ENCODE measurements at places on chromosomes 2 and 18. TPM values are rescaled to one million over a fixed set of nuclear protein-coding genes. Genes with fewer than 3 reads are reported as not detected.
A peak's percentile ranks its signal among the peaks of the same experiment; 100 is the strongest.

The CHRNG gene
- total RNA-seq, result not detected

The MEP1B gene
- not detected for total RNA-seq

The PRKAG3 gene
- total RNA-seq, result not detected

The FSHR gene
- not detected for total RNA-seq

The NGEF gene
- total RNA-seq, result not detected

The RIT2 gene
- total RNA-seq, result not detected

The CNRIP1 gene
- not detected for total RNA-seq

- H3K36me3 ChIP-seq, result no peaks in the 10 kb centered on the region
- DNase-seq, result no peak
These were observed 686.0 kb upstream of the DDX18 start for GRCh38 chr2:117128461-117128860.

GRCh38 chr2:190678444-190679162 lies 29.7 kb downstream of the NAB1 start:
- peak overlapping the region; percentile 34 for H3K27ac ChIP-seq
- H3K27me3 ChIP-seq, result no peaks in the 10 kb centered on the region
- no peak for DNase-seq
- H3K4me3 ChIP-seq, result peak overlapping the region; percentile 1
- H3K36me3 ChIP-seq, result no peaks in the 10 kb centered on the region

- H3K4me3 ChIP-seq, result peak overlapping the region; percentile 24
- DNase-seq, result no peak
- peak overlapping the region; percentile 61 for H3K27ac ChIP-seq
These were observed 1.4 kb downstream of the ITPRIPL1 start for GRCh38 chr2:96326564-96326963.

GRCh38 chr2:74099835-74100234 lies 47.9 kb downstream of the BOLA3 start:
- no peak overlapping the region for H3K4me3 ChIP-seq
- H3K36me3 ChIP-seq, result peaks cover 35% of the 10 kb centered on the region

- DNase-seq, result no peak
- H3K4me1 ChIP-seq, result peaks cover 10% of the 10 kb centered on the region
- no peak overlapping the region for H3K4me3 ChIP-seq
- no peaks in the 10 kb centered on the region for H3K27me3 ChIP-seq
These were observed 16.8 kb upstream of the EML6 start for GRCh38 chr2:54706622-54707021.

DNA sequence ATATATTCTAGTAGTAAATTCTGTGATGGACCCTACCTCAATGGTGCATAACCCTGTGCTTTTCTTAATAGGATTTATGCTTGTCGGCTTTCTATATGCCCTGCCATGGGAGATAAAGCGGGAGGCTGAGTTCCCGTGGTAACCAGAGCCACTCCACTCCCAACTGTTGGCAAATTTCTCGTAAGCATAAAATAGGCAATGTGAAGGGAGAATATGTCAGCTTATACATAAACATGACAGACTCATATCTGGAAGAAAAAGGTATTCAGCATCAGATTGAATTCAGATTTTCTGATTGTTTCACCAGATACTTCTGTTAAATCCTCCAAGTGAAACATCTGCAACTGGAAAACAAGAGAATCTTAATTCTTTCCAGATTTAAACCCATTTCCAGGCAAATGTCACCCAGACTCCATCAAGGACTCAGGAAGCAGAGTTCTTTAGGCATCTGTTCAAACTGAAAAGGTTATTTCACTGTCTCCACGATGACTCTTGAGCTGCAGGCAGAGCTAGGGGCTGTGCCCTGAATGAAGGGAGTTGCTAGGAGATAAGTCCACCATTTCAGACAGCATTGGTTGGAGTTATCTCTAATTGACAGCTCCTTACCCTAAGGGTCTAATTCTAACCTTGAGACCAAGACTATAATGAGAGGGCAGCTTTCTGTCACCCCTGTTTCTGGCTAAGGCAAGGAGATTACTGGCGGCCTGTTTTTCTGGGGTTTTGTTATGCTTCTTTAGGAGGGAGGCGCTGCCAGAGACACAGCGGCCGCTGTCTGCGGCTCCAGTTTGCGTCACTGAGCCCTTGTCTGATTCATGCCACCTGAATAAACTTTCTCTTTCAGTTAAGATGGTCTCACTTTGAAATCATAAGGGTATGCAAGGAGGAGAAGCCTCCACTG lies 381.3 kb downstream of the SOX11 start:
- DNase-seq, result no peak
- H3K27me3 ChIP-seq, result no peaks in the 10 kb centered on the region
- H3K4me1 ChIP-seq, result no peaks in the 10 kb centered on the region

- H3K4me1 ChIP-seq, result peaks cover 47% of the 10 kb centered on the region
- H3K27me3 ChIP-seq, result no peaks in the 10 kb centered on the region
- H3K36me3 ChIP-seq, result no peaks in the 10 kb centered on the region
- no peak for DNase-seq
- peak overlapping the region; percentile 92 for H3K27ac ChIP-seq
These were observed 45.3 kb downstream of the LRRFIP1 start for GRCh38 chr2:237672731-237673129.

DNA sequence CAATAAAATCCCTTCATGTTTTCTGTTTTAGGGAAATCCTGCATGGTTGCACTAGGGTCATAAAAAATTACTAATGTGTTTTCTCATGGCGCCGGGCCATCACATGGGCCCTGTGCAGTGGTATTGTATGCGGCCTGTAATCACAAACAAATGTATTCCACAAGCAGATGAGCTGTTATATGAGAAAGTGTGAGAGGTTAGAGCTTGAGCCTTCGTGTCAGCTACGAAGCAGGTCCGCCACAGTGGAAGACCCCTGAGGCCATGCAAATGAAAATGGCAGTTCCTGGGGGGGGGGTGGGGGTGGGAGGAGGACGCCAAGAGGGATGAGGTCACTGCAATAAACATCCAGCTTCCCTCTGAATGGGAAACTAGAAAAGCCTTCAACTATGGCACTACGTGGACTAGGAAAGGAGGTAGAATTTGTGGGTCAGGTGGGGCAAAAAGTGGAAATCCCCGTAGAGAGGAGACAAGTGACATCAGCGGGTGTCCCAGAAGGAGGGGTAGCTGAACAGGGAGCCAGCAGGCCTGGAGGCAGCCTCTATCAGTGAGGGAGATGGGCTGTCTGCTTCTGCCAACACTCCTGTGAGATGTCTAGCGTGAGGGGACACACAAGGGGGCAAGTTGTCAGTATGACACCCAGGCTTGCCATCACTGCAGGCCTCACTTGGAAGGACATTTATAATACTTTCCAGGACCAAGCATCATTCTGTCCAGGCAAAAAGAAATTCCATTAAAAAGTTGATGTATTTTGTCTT lies 130.3 kb upstream of the CTAGE1 start:
- no peak overlapping the region for H3K27ac ChIP-seq
- no peak overlapping the region for H3K4me3 ChIP-seq
- no peaks in the 10 kb centered on the region for H3K27me3 ChIP-seq
- no peaks in the 10 kb centered on the region for H3K4me1 ChIP-seq
- DNase-seq, result no peak
- no peaks in the 10 kb centered on the region for H3K36me3 ChIP-seq

DNA sequence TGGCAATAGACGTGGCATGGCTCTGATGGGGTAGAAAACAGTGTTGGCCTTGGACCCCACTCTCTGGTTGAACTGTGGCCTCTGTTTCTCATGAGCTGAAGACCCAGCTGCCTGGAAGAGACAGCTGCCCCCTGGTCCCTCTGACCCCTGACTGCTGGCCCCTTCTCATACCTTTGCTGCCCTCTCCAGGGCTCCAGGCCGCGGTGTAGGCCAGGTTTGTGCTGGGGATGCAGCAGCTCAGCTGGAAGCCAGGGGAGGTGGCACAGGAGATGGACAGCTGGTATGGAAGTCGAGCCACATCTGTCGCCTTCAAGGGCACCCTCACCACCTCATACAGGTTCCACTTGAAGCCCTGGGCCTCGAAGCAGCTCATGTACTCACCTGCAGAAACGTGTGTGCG lies 31.7 kb upstream of the SELENOI start:
- H3K27me3 ChIP-seq, result no peaks in the 10 kb centered on the region
- no peak overlapping the region for H3K27ac ChIP-seq
- no peak for DNase-seq
- no peak overlapping the region for H3K4me3 ChIP-seq
- H3K4me1 ChIP-seq, result no peaks in the 10 kb centered on the region

Data from CD4-positive, alpha-beta memory T cell (primary cell).